Activated T-cell treated with anti-CD3 and anti-CD28 coated beads, Interleukin-2, amount 50 U/mL, for 72 hours (primary cell): ENCODE measurements at places on chromosomes 13 and 19. TPM values are rescaled to one million over a fixed set of nuclear protein-coding genes. Genes with fewer than 3 reads are reported as not detected.

The KDM4B gene
- total RNA-seq: 37.1 TPM

The CHST8 gene
- total RNA-seq: not detected

The GFY gene
- not detected for total RNA-seq

The ACP5 gene
- total RNA-seq: 31.5 TPM

The ZNF790 gene
- total RNA-seq: 6.5 TPM

The KL gene
- 0.99 TPM for total RNA-seq

The ANO8 gene
- 11.1 TPM for total RNA-seq

The LYPD3 gene
- total RNA-seq: 4.1 TPM

The DHDH gene
- total RNA-seq: 3.2 TPM

The PHF11 gene
- 98.9 TPM for total RNA-seq

The CKM gene
- total RNA-seq: not detected

DNA sequence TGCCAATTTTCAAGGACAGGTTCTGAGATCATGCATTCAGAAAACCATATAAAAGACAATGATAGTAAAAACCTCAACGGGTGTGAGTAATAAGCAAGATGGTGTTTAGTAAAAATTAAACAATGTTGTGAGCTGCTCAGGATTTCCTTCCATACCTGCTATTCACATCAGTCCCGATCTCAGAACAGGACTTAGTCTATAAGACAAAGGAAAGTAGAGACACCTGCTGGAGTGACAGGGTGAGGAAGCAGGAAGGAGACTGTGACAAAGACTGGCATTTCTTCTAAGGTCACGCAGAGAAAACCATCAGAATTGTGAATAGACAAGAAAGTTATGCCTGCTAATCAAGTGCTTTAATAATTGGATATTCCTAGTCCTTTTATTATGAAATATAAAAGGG is 648.0 kb downstream of the DACH1 start:
- no peak for DNase-seq

GRCh38 chr13:73278186-73278585 is 219.4 kb downstream of the KLF5 start:
- DNase-seq: no peak

DNA sequence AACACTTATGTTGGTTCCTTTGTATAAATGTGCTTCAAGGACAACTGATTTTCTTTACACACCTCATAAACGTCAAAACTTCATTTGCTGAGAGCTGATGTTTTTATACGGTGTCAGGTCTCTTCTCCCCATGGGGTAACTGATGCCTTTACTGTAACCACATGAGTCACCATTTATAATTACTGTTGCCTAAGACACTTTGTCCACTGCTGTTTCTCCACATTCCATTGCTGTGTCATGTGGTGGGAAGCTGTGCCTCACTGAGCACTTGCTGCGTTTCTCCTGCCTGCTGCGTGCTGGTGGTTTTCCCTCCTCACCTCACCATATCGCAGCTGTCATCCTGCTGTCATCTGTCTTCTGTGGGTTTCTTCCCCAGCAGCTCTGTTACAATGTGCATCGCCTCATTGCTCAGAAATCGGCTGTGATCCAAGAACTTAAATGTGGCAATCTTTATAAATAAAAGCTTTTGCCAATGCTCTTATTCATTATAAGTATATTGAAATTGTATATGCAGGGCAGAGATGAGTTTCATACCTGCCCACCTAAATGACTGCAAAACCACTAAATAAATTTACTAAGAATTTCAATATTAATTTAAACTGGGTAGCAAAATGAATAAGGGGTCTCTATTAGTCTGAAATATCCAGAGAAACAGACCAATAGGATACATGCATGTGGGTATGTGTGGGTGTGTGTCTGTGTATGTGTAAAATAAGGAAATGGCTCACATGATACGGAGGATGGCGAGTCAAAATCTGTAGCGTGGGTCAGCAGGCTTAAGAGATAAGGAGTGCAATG is 547.0 kb upstream of the SLITRK5 start:
- DNase-seq: no peak

DNA sequence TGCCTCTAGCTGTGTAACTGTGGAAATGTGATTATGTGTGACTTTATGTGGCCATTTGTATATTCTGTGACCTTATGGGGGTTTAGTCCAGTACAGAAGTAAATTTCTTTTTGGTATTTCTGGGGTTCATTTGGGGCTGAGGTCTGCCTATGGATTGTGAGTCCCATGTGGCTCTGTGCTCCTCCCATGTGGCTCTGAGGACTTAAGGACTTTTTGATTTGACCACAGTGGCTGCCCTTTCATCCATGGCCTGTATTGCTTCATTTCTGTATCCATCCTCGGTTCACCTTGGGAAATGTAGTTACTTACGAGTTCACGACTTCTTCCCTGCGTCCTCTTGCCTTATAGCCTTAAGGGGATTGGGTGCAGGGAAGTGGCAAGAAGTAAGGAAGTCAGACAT is 1.0 kb downstream of the ZNF420 start:
- no peak for DNase-seq

- no peak for DNase-seq
Measured at GRCh38 chr13:28239374-28239773, 101.0 kb downstream of the PAN3 start.

GRCh38 chr13:113914333-113915011 is 50.6 kb upstream of the GAS6 start:
- no peak for DNase-seq

GRCh38 chr13:32837973-32838927 is 178.0 kb upstream of the KL start:
- DNase-seq: no peak

GRCh38 chr19:6078068-6078467 is 32.2 kb downstream of the RFX2 start:
- DNase-seq: no peak

DNA sequence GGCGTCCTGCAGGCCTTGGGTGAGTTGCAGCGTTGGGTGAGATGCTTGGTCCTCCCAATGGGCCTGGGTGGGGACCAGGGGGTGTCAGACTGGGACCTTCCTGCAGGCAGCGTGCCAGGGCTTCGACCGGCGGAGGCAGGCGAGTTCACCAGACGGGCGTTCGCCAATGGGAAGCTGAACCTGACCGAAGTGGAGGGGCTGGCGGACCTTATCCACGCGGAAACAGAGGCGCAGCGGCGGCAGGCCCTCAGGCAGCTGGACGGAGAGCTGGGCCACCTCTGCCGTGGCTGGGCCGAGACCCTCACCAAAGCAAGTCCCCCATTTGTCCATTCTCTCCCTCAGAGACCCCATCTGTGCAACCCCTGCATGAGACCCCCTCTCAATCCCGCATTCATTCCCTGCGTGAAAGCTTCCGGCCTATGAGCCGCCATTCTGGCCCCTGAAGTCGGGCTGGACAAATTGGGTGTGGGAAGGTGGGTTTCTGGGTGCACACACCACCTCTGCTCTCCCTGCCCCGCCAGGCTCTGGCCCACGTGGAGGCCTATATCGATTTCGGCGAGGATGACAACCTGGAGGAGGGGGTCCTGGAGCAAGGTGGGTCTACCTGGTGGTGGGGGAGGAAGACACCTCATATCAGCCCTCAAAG is 1.2 kb downstream of the GTPBP3 start:
- no peak for DNase-seq

DNA sequence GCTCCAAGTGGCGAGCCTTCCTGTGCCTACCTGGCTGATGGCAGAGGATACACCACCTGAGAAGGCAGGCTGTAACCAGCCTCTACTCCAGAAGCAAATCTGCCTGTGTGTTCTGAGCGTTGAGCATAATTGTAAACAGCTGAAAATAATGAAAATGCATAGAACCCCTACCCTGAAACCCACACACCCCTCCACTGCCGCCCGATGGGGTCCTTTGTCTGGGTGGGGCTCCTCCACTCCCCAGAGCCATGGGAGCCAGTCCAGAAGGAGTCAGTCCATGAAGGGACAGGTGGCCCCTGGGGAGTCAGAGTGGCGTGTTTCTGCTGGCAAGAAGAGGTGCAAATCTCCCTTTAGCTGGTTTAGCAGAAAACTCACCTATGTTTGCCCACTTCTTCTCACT is 8.0 kb upstream of the SOX1 start:
- DNase-seq: no peak

DNA sequence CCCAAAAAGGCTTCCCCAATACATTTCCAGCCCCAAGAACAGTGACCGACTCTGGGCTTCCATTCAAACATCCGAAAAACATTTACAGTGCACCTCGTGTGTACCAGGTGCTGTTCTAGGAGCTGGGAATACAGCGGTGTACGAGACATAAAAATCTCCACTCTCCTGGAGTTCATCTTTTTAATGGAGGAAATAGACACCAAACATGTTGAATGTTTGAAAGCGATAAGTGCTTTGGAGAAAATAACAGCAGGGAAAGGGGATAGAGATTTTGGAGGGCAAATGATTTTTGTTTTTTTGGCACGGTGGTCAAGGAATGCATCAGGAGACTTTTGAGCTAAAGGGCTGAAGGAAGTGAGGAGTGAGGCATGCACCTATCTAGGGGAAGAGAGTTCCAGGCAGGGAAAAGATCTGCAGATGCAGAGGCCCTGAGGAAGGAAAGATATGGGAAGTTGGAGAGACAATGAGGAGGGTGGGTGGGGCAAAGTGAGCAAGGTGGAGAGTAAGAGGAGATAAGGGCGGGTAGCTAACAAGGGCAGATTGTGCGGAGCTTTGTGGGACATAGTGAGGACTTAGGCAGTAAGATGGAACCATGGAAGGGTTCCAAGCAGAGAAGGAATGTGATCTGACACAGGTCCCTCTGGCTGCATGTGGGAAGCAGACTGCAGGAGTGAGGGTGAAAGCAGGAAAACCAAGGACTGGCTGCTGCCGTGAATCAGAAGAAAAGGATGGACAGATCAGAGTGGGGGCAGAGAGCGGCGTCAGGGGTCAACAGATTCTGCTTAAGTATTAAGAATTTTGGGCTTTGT is 703 bp upstream of the FBL start:
- DNase-seq: no peak

DNA sequence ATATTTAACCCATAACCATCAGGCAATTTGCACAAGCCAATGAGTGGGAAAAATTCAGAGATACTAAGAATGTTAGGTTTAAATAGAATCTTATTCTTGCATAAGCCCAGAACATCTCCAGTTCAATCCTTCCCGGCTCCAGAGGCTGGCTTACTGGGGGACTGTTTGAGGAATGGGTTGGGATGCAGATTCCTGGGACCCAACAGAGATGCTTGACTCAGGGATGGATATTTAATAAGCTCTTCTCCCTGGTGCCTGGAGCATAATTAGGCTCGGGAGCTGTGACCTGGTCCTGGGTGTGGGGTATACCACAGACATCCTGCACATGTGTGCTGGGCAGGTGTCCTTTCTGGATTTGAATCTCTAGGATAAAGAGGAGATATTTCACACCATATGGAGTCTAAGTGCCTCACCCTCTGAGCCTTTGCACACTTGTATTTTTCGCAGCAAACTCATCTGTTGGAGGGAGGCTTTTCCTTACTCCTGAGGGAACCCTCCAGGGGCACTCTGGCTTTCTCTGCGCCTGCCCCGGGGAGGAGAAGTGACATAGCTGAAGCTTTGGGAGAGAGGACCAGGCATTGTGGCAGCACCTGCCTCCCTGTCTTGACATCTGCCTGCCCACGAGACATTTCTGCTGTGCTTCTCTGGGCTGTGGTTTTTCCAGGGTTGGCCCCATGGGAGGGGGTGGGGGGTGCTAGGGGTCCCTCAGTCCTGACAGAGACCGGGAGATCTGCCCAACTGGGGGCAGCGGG is 36.1 kb upstream of the ANKRD10 start:
- no peak for DNase-seq

GRCh38 chr13:81203783-81204182 is 862.9 kb upstream of the SPRY2 start:
- DNase-seq: no peak

GRCh38 chr13:32676242-32676641 is 90.0 kb downstream of the PDS5B start:
- DNase-seq: no peak

GRCh38 chr13:43805071-43805468 is 18.3 kb upstream of the ENOX1 start:
- peak; percentile 60 for DNase-seq

- peak; percentile 43 for DNase-seq
Measured at GRCh38 chr19:35295792-35296462, 4.0 kb downstream of the MAG start.

DNA sequence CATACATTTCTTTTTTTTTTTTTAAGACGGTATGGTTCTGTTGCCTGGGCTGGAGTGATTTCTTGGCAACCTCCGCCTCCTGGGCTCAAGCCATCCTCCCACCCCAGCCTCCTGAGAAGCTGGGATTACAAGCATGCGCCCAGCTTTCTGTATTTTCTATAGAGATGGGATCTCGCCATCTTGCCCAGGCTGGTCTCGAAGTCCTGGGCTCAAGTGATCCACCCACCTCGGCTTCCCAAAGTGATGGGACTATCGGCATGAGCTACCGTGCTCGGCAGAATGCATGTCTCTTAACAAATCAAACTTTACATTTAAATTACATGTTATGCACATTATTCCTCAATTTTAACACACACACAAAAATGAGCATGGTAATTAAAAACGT is 1.2 kb downstream of the NDUFA13 start:
- DNase-seq: no peak

DNA sequence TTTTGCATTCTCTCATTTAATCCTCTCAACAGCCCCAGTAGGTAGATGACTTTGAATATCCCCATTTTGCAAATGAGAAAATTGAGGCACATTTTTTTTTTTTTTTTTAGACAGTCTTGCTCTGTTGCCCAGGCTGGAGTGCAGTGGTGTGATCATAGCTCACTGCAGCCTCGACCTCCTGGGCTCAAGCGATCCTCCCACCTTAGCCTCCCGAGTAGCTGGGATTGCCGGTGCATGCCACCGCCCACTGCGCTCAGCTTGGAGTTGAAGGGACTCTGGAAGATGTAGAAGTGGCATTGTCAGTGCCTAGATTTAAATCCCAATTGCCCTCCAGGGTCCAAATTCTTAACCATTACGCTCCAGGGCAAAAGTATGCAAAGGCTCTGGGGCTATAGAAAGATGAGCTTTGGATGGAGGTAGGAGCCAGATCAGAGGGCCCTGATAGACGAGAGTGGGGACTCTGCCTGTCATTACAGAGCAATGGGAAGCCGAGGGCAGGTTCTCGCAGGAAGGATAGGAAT is 813 bp upstream of the MCOLN1 start:
- no peak for DNase-seq

DNA sequence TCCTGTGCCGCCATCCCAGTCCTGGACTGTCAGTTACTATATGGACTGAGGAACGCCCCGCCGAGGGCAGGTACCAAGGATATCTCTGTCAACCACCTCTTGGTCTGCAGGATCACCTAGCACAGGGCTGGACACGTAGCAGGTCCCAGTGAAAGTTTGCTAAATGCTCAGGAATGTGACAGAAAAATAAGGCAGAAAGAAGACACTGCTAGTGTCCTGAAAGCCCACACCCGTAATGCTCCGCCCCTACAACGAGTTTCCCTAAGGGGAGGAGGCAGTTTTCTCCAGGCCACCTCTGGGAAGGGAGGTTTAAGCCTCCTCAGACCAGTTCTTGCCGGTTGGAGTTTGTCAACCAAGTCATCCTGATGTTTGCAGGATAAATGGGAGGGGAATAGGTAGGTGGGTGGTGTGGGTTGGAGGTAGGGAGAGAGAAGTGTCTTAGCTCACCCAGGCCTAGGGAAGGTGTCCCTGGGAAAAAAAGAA is 1.7 kb upstream of the SERTAD3 start:
- DNase-seq: no peak

GRCh38 chr19:13083627-13084026 is 19.0 kb downstream of the LYL1 start:
- DNase-seq: no peak
